HT-29 (cell line): ENCODE measurements at places on chromosomes 6 and 20. TPM values are rescaled to one million over a fixed set of nuclear protein-coding genes. Genes with fewer than 3 reads are reported as not detected.
A peak's percentile ranks its signal among the peaks of the same experiment; 100 is the strongest.

GRCh38 chr20:11431621-11432020 is 486.1 kb upstream of the BTBD3 start:
- no peak for DNase-seq

The TMEM217 gene
- total RNA-seq: 1.4 and 1.8 TPM in 2 replicates

GRCh38 chr6:1758076-1758679 is 148.5 kb downstream of the FOXC1 start:
- DNase-seq: no peak

- DNase-seq: peak; percentile 81
Observed at GRCh38 chr6:95593025-95593424, 15.7 kb downstream of the MANEA start.

The RAB44 gene
- total RNA-seq: not detected in 2 replicates

DNA sequence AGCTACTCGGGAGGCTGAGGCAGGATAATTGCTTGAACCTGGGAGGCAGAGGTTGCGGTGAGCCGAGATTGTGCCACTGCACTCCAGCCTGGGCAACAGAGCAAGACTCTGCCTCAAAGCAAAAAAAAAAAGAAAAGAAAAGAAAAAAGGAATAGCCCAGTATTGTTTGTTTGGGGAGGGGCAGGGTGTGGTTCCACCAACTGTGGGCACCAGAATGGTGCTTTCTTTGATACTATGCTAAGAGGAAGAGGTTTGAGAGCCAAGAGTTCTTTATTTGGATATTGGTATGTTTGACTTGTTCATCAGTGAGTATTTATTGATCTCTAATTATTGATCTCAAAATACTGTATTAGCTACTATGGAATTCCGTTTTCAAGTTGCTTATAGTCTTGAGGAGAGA is 72.3 kb downstream of the CEP57L1 start:
- DNase-seq: no peak

The SLC32A1 gene
- total RNA-seq: not detected in 2 replicates

DNA sequence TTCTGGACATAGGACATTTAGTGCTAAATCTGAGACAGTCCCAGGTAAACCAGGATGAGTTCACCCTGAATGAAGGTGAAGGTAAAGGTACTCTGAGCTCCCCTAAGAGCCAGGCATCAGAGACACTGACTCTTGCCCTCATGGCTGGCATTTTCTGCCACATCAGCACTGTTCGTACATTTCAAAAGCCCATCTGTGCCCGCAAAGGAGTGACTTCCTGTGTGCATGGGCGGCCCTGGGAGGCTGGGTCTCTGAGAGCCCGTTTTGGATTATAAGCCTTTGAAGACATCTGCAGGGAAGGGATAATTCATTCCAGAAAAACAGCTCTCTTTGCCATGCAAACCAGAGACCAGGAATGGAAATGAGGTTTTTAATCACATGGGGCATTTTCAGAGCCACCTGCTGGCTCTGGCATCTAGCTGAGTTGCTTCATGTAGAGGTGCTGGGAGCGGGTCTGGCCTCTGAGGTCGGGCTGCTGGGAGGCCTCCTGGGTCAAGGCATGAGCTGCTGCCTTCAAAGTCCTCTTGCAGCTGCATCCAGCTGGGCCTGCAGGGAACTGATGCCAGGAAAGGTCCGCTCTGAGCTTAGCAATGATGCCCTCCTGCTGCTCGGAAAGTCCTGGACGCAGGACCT is 348.3 kb downstream of the DHX35 start:
- DNase-seq: no peak

DNA sequence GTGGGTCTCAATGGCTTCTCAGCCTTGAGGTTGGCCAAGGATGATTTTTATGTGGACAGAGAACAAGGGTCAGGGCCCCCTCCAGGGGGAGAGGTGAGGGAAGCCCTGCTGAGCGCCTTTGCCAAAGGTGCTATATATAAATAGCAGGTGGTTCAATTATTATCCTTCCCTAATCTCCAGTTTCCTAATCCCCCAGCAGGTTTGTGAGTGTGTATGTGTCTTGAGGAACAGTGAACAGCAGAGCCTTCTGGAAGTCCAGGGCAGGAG is 3.2 kb upstream of the SIRPA start:
- DNase-seq: no peak

The SLC22A23 gene
- total RNA-seq: 7.5 and 10.8 TPM in 2 replicates

The ARMC12 gene
- total RNA-seq: not detected in 2 replicates

- DNase-seq: no peak
Observed at GRCh38 chr6:1415416-1416063, 26.2 kb downstream of the FOXF2 start.

DNA sequence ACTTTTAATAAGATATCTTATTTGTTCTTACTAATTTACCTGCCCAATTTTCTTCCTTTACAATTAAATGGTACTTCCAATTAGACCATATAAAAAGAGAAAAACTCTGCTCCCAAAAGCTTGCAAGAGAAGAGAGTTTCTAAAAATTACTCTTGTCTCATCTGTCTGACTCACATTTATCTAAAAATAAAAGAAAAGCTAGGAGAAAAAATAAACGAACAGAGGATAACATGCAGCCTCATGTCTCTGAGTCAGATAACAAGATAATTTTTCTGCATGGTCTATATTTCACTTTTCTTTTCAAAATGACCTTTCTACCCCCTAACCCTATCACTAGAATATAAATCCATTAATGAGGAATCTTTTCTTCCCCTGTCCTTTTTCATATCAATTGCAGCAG is 127.2 kb upstream of the TCF21 start:
- DNase-seq: no peak

DNA sequence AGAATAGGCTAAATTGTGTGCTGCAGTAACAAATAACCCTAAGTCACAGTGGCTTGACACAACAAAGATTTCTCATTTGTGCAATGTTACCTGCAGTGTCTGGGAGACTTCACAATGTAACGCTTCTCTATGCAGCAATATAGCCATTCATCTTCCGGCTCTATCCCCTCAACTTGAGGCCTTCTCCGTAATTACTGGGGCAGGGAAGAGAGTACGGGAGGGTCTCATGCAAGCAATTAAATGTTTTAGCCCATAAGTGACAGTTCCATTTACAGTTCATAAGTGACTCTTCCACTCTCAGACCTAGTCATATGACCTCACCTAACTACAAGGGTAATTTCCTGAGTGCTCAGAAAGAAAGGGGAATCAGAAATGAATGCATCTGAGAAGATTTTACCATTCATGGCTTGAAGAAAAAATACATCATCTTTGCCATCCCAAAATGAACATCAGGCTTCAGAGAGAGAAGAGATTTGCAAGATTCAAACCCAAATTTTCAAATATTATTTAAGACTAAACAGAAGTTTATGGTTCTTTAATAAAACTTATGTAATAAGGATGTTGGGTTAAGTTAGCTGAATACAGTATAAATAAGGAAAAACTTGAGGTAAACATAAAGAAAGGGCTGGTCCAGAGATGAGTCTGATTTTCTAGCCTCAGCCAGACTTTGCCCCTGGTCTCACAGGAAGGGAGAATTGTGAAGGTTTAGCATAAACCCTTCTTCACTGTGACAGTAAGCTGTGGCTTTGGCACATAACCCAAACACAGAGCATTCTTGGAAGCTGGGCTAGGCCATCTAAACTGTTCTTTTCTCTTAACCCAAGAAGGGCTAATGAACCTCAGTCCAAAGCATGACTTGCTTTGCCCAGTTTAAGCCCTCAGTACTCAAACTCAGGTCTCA is 13.3 kb downstream of the GPR6 start:
- DNase-seq: no peak

The TFAP2A gene
- 2.2 and 3.8 TPM in 2 replicates for total RNA-seq

The HLA-DRB1 gene
- total RNA-seq: not detected in 2 replicates

GRCh38 chr6:108748959-108749358 is 99.3 kb upstream of the ARMC2 start:
- DNase-seq: no peak

The PBOV1 gene
- total RNA-seq: not detected in 2 replicates

GRCh38 chr6:134464690-134465411 is 146.9 kb upstream of the SGK1 start:
- no peak for DNase-seq

The HTR1E gene
- total RNA-seq: not detected in 2 replicates

The ZBTB12 gene
- total RNA-seq: 12.6 and 13.6 TPM in 2 replicates

DNA sequence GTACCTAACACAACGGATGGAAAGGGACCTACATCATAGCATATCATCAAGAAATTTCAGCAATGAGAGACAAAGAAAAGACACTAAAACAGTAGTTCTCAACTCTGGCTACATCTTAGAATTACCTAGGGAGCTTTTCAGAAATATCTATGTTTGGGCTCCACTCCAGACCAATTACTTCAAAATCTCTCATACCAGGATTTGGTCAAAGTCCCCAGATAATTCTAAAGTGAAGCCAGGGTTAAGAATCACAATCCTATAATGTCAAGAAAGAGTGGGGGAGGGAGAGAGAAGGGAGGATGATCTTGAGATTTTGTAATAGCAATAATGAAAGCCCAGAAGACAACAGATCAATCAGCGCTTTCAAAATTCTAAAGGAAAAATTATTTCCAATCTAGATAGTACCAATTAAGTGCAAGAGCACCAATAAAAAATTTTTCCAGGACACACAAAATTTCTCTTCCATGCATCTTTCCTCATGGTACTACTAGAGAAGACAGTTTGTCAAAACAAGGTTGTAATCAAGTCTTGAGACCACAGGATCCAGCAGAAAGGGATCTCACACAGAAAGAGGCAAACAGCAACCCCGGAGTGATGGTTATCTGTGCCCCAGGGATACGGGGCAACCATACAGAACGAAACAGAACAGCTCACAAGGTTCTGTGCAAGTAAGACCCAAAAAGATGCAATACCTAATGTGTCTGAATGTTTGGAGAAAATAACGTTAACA is 152.9 kb upstream of the DST start:
- no peak for DNase-seq

DNA sequence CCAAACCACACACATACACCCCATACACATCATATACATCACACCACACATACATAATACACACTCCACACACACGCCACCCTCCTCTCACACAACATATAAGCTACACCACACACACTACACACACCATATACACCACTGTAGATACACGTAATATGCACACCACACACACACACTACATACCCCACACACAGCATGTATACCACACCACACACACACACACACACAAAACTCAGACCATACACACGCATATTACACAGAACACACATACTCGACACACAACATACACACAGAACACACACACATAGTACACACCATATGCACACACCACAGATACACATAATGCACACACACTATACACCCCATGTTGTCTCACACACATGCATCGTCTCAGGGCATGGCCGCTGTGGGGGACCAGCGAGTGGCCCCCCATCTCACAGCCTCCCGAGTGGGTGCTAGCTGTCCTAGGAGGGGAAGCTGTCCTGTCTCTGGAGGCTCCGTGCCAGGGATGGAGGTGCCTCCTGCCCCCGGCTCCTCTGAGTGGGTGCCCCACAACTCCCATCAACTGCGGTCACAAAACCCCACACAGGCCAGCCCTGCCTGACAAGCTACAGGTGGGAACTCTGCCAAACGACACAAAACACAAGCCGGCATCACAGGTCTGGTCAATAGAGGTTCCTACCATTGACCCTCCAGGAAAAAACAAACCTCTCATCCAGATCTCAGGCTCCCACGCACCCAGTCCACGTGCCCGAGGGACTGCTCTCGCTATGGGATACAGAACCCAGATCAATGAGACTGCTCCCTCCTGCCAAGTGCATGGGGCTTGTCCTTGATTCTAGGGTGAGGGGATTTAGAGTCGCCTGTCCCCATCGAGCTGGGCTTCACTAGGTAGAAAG is 49.1 kb downstream of the DACT2 start:
- no peak for DNase-seq

- no peak for DNase-seq
Observed at GRCh38 chr6:150894191-150894744, 28.8 kb downstream of the MTHFD1L start.

- no peak for DNase-seq
Observed at GRCh38 chr20:32628960-32629530, 43.9 kb upstream of the NOL4L start.

The BFSP1 gene
- total RNA-seq: 0.81 and 1.4 TPM in 2 replicates

GRCh38 chr6:118724211-118724610 is 72.8 kb upstream of the CEP85L start:
- DNase-seq: no peak

DNA sequence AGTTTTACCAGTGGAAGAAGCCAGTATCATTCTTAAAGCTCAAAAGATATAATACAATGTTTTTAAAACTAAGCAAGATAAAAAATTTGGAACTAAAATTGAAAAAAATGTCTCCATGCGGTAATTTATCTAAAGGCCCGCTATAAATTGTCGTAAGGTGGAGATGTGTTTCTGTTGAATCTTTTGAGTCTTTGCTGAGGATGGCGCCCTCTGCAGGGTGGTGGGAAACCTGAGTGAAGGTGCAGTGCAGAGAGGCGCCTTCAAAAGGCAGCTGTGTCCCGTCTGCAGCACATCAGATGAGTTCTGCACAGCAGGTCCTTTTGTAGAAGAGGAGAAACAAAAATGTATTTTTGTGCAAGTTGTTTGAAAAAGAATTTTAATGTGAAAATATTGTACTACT is 29.4 kb upstream of the KIF25 start:
- peak; percentile 49 for DNase-seq

- no peak for DNase-seq
Observed at GRCh38 chr6:152298055-152298647, 339.0 kb downstream of the SYNE1 start.

DNA sequence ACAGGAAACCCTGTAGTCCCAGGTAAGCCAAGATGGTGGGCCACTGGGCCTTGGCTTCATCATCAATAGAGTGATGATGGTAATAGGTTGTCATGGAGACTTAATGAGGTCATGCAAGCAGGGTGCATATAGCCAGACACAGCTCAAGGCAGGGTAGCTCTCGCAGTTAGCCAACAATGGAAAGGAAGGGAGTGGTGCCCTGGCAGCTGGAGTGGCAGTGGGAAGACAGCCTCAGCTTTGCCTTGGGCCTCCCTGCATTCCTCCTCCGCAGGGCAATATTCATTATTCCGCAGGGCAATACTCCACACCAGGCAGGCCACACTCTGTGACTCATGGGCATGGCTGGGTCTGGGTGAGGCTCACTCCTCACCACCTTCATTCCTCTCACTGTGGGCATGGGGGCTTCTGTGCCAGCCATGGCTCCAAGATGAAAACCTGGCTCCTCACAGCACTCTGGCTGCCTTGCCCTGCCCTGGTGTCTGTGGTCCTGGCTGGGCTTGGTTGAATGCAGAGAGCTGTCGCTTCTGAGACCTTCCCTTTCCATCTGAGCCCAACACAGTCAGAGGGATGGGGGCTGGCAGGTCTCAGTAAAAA is 163.1 kb upstream of the PMEPA1 start:
- no peak for DNase-seq
